ENCODE measurements at places on chromosomes 1 and 21. TPM values are rescaled to one million over a fixed set of nuclear protein-coding genes. Genes with fewer than 3 reads are reported as not detected.

GRCh38 chr1:164577291-164577690 lies 18.3 kb downstream of the PBX1 start:
- DNase-seq: no peak

DNA sequence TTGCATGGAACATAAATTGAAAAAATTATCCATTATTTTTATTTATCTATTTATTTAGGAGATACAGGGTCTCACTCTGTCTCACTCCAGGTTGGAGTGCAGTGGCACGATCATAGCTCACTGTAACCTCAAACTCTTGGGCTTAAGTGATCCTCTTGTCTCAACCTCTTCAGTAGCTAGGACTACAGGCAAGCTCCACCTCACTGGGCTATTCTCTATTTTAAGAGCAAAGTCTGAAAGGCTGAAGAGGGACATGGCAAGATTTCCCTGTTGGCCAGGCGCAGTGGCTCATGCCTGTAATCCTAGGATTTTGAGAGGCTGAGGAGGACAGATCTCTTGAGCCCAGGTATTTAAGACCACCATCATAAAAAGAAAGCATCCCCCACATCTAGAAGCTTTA lies 14.0 kb upstream of the RC3H1 start:
- no peak for DNase-seq

The PROK1 gene
- 0.41 TPM for total RNA-seq

The ZYG11A gene
- not detected for total RNA-seq

The GBP7 gene
- total RNA-seq: 0.32 TPM

The KIFAP3 gene
- total RNA-seq: 25.6 TPM

The TENT5C gene
- total RNA-seq: 13.7 TPM

The PRDM16 gene
- total RNA-seq: 21.0 TPM

DNA sequence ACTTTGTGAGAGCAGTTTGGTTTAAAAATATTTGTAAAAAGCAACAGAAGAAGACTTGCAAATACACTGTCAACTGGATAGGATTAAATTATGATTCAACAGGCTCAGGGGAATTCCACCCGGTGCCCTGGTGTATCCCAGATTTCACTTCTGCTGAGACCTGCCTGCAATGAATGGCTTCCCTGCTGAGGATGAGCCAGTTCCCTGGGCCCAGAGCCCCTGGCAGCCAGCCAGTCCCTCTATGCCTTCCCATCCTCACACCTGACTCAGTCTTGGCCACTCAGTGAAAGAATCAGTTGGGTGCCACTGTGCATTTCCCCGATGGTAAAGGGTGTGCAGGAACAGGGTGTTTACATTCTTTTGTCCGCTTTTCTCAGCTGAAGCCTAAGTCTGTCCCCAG lies 64.4 kb downstream of the KCTD3 start:
- no peak for DNase-seq

DNA sequence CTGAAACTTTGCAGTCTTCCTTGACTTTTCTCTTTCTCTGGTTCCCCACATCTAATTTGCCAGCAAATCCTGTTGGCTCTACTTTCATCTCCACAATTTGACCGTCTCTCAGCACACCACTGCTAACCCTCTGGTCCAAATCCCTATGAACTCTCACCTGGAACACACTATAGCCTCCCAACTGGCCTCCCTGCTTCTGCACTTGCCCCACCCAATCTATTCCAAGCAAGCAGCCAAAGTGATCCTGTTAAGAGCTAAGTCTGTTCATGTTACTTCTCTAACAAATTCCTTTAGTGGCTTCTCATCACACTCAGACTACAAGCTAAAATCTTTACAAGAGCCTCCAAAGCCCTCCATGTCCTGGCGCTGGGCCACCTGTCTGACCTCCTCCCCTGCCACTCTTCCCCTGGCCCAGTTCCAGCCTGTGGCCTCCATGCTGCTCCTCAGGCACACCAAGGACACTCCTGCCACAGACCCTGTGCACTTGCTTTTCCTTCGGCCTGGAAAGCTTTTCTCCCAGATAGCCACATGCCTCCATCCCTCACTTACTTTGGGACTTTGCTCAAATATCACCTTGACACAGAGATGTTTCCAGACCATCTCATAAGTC lies 104.1 kb downstream of the DTL start:
- DNase-seq: peak; percentile 71

The ERO1B gene
- total RNA-seq: 7.8 TPM

- no peak for DNase-seq
Observed at GRCh38 chr1:228405200-228405978, 1.2 kb downstream of the TRIM11 start.

The OR2L5 gene
- total RNA-seq: not detected

The LCE1F gene
- total RNA-seq: not detected

DNA sequence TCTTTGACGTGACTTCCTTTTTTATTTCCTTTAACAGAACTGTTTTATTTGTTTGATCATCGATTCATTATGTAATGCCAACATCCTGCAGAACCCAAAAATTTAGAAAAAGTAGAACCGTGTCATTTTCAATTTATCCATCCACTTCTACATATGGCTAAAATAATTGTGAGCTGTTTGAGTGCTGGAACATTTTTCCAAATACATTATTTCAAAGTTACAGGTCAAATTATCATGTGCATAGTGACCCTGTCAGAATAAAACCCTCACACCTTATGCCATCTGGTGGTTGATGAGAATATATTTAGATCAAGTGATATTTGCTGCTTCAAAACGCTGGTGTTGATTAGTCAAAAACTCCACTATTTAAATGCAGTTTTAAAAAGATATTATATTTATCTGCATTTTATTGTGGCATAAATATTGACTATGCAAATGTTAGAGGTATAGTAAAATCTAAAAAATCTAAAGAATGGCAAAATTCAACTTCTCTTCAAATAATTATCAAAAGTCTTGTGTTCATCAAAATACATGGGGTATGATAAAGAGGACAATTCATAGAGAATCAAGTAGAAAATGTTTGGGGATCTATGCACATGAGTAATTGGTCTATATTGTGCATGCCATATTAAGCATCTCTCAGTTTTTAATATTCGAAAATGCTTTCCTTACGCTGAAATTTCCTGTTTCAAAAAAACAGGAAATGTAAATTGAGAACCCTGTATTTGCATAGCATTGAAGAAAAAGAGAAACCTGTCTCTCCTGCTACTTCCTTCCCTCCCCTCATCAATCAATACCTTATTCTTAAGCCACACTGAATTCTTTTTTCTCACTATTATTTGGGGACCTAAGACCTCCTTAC lies 39.7 kb downstream of the UBE2U start:
- no peak for DNase-seq

GRCh38 chr1:109498161-109498801 lies 4.4 kb downstream of the CYB561D1 start:
- no peak for DNase-seq

The TTC39A gene
- 42.1 TPM for total RNA-seq

DNA sequence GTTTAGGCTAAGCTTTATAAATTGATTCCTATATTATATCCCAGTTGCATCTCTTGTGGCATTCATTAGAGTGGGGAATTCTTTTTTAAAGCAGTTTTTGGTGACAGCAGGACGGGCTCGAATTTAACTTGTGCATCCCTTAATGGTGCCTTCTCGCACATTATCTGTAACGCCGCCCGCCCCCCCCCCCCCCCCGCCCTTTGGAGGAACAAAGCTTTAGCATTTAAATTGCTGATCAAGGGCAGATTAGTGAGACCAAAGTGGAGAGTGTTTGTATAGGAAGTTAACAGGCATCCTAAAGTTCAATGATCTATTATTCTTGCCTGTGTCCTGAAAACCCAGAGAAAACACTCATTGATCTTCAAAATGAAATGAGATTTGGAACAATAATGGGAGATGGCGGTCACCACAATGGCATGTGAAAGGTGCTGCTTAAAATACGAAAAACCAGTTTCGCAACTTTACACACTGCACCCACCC lies 2.2 kb downstream of the LMO4 start:
- DNase-seq: no peak

DNA sequence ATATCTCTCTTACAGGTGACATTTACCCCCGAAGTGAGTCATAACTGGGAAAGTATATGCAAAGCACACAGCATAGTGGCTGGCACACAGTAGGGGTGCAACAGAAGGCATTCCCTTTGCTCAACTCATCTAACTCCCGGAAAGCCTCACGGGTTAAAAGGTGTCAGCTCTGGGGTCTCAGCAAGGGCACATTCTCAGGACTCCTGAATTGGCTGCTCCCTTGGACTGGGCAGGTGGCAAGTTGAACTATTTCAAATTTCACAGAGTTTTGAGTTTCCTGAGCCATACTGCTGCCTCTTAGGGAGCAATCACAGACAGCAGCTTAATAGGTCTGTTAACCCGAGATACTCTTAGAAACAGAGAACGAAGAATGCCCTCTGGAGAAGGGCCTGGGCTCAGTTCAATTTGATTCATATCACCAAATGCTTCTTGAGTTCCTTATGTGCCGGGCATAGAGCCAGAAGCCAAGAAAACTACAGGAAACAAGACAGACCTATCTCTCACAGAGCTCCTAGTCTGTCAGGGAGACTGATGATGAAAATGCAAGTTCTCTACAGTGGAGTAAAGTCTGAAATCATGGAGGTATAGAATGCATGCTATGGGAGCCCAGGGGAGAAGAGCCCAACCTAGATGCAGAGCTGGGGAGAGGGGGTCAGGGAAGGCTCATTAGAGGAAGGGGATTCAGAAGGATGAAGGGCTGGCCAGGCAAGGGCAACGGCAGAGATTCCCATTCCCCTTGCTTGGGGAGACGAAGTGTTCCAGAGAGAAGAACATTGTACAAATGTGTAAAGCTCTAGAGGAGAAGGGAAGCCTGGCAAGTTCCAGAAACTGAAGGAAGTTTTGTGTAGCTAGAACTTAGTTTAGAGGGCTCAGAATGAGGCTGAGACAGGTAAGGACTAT lies 143.9 kb upstream of the HMGB4 start:
- DNase-seq: no peak

DNA sequence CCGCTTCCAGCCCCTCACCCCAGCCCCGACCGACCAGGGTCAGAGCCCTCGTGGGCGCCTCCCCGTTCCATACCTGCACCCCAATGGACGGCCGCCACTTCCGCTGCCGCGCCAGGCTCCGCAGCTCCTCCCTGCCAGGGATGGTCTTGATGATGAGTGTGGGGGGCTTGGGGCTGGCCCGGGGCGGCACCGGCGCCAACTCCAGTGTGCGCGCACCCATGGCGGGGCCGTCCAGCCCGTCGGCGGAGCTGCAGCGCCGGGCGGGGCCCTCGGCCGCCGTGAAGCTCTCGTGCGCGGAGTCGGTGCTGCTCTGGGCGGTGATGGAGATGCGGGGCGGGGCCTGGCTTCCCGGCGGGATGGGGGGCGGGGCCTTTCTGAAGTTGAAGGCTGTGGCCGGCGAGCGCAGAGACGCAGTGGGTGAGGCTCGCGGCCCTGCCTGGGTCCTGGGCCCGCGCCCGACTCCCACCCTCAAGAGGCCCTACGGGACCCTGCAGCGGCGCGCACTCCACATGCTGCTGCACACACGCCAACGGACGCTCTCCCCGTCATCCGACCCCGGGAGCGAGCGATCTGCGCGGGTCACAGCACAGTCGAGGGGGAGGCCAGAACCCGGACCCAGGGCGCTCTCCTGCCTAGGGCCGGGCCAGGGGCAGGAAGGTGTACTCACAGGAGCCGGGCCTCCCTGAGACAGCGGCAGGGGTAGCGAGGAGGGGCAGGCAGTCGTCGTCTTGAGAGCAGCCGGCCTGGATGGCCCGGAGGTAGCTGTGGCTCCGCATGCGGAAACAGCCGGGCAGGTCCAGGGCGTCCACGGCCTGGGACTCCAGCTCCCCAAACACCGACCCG lies 26.1 kb upstream of the SMIM12 start:
- DNase-seq: peak; percentile 70

DNA sequence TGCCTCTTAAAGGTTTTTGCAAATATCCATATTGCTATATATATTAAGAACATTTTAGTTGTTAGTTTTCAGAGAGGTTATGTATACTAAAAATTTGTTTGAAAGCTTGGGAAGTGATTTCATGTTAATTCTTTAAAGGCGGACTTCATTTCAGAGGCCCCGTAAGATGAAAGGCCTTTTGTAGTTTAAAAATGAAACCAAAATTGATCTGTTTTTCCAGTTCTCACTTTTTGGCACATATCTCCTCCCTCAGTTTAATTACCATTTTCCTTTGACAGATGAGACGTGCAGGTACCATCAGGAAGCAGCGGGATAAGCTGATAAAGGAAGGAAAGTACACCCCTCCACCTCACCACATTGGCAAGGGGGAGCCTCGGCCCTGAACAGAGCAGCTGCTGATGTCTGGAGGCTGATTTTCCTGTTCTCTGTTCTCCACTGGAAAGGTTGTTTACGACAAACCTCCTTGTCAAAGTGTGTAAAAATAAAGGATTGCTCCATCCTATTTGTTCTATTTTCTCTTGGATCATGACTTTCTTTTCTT lies 8.0 kb downstream of the NDUFS5 start:
- peak; percentile 9 for DNase-seq

DNA sequence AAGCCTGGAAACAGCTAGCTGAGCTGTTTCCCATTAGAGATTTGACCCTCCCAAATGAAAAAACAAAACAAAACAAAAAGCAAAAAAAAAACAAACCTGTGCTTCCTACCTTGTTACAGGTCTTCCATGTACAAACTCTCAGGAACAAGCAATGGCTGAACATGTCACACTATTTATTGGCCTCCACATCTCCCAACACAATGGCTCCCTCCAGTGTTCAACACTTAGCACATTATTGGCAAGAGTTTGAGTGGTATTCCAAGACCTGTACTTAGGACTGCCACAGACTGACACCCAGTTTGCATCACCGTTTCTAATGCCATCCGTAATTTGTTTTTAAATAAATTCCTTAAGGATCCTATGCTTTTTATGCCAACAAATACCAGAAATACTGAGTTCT lies 195.0 kb upstream of the OLFM3 start:
- no peak for DNase-seq

DNA sequence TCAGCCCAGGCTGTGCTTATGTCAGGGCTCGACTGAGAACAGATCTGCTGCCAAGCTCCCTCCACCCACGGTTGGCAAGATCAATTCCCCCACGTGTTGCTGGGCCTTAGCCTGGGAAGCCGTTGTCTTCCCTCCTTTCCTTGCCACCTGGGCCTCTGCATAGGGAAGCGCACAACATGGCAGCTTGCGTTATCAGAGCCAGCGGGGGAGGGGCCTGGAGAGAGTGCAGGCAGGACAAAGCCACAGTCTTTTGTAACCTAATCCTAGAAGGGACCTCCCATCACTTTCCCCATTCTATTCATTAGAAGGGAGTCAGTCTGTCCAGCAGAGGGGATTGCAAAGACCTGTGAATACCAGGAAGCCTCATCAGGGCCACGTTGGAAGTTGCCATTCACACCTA lies 17.0 kb upstream of the IGSF21 start:
- no peak for DNase-seq

The KRTAP12-1 gene
- total RNA-seq: not detected

The LRRC71 gene
- 0.26 TPM for total RNA-seq

- DNase-seq: peak; percentile 71
Observed at GRCh38 chr1:63701187-63701586, 72.6 kb upstream of the ROR1 start.

GRCh38 chr1:39090757-39091380 lies 64.7 kb downstream of the NDUFS5 start:
- DNase-seq: no peak
